Frontal cortex (tissue), 4 donors: ENCODE measurements at places on chromosomes 1 and 21. TPM values are rescaled to one million over a fixed set of nuclear protein-coding genes. Genes with fewer than 3 reads are reported as not detected.
A peak's percentile ranks its signal among the peaks of the same experiment; 100 is the strongest.

MFAP2 gene
- 7.3 TPM for total RNA-seq

- no peak for DNase-seq
These were observed 15.6 kb downstream of the WNT4 start for GRCh38 chr1:22127248-22127647.

SH2D2A gene
- total RNA-seq, result 0.41 TPM

CFAP141 gene
- total RNA-seq, result not detected

WNT4 gene
- 3.3 TPM for total RNA-seq

- DNase-seq, result peak; percentile 29
These were observed 31.3 kb downstream of the SMAP2 start for GRCh38 chr1:40404670-40405462.

DNA sequence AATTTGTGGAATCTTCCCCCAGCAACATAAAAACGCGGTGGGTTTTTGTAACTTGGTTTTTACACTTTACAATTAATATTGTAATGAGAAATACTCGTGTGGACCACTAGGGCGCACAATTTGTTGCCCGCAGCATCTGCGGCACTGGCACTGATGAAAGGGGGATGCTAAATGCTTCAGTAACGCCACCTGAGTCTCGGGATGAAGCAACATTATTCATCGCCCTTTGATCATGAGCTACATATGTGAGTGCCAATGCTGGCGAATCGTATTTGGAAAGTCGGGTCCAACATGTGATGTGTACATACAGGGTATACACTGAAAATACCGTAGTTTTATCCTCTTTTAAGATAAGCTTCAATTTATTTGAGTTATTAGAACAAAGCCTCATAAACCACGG is 34.2 kb upstream of the COX20 start:
- no peak for DNase-seq

- no peak for DNase-seq
These were observed 9.2 kb downstream of the SPATA6 start for GRCh38 chr1:48462716-48463302.

PFKFB2 gene
- 9.4 TPM for total RNA-seq

MASP2 gene
- total RNA-seq, result not detected

PRKAA2 gene
- 44.4 TPM for total RNA-seq

CDA gene
- total RNA-seq, result not detected

GRCh38 chr1:54564312-54565112 is 16.5 kb downstream of the ACOT11 start:
- DNase-seq, result no peak

DNA sequence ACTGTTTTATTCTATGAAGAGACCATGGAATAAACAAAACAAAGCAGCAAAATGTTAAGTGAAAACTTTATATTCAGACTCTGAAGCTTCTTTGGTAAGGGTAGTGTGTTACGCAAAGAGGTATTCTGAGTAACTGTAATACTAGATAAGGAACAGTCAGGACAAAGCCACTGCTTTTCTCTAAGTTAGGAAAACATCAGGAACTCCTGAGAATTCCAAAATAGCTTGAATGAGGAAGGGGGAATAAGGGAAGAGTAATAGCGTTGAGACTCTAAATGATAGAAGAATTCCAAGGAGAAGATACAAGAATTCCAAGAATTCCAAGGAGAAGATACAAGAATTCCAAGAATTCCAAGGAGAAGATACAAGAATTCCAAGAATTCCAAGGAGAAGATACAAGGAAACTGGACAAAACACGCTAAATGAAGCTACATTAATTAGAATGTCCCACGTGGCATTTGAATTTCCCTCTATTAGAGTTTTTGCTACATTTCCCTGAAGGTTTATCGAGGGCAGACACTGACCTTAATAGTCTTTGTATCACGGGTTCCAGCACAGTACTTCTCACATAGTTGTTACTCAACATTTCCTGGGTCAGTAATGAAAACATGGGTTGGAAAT is 71.5 kb downstream of the SMYD3 start:
- DNase-seq, result no peak

DNA sequence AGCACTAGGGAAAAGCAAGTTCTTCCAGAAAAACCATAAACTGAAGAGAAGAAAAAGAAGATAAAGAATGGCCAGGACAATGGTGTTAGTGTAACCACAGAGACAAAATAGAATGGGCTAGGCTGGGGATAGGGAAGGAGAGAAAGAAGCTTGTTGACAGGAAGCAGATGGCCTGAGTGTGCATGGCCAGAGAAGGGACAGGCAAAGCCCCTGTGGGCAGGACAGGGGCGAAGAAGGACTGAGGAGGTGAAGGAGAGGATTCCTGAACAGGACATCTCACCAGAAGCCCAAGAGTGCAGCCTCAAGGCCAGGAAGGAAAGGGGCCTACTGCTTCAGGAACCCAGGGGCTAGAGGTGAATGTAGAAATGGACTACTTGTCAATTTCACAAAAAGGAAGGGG is 29.3 kb downstream of the IQGAP3 start:
- no peak for DNase-seq

DNA sequence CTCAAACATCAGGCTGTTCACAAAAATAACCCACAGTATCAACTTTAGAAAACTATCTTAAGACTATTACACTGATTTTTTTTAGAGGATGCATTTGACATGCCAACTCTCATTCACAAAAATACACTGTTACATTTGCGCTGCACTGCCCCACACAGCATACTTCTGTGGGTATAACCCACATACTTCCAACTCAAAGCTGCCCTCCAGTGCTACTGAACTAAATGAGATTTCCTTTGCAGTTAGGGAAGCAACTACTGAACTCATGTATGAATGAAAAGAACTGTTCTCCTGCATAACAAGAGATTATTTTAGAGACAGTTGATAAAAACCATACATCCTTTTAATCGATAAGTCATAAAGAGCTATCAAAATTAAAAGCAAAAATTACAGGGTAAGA is 25.8 kb upstream of the GADD45A start:
- no peak for DNase-seq

- no peak for DNase-seq
These were observed 467.3 kb downstream of the CAMTA1 start for GRCh38 chr1:7252411-7253117.

DNA sequence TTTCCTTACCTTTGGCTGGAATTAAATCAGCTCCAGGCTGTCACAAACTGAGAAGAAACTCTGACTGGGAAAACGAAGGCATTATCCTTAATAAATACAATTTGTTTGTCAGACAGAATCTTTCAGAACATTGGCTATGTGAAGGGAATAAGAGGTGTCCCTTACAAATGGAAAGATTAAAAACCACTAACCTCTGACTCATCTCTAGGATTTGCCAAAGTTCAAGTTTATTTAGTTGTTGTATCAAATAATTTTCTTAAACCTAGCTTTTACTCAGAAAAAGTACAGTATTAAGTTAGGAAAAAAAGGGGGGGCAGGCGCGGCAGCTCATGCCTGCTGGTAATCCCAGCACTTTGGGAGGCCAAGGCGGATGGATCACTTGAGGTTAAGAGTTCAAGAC is 15.7 kb downstream of the SERTAD4 start:
- no peak for DNase-seq
